ENCODE measurements at places on chromosomes 13 and 19.

GRCh38 chr19:7619671-7620441 is 9.5 kb downstream of the XAB2 start:
- no peak for DNase-seq

DNA sequence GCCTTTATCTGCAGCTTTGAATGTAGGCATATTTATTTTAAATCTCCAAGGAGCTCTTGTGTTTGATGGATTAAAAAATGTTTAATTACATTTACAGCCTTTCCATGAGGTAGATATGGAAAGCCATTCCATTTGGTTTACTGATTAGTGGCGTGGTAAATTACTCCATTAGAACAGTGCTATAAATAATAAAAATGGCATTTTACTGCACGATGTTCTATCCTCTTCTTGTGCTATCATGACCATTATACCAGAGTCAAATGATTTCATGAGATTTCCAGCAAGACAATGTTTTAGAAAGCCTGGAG is 250.9 kb upstream of the HTR2A start:
- no peak for DNase-seq

GRCh38 chr19:53545271-53546065 is 7.5 kb downstream of the ZNF331 start:
- DNase-seq, result no peak

GRCh38 chr13:70623239-70623638 is 515.0 kb upstream of the KLHL1 start:
- no peak for DNase-seq

GRCh38 chr13:92677571-92677970 is 549.0 kb upstream of the GPC6 start:
- no peak for DNase-seq

DNA sequence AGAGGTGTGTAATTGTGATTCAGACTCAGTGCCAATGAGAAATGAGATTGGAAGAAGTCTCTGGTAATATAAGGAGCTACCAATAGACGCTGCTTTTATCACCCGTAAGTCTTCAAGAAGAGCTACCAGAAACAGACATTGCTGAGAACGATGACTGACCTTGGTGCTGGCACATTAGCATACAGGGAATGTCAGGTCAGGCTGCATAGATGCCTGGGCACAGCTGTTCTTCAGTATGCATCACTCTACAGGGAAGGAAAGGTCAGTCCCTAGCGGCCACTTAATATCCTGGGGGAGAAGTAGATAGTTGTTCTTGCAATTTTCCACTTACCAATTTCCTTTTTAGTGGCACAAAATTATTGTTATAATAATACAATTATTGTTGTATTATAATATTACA is 380.4 kb downstream of the PCDH9 start:
- DNase-seq, result no peak

- DNase-seq, result no peak
Measured at GRCh38 chr13:73970421-73971055, 163.7 kb downstream of the KLF12 start.

GRCh38 chr13:49935171-49936074 is 717 bp downstream of the SPRYD7 start:
- DNase-seq, result peak; percentile 59

GRCh38 chr13:33931397-33932311 is 113.7 kb downstream of the RFC3 start:
- DNase-seq, result no peak

GRCh38 chr13:90591260-90591926 is 756.1 kb upstream of the MIR17HG start:
- no peak for DNase-seq

DNA sequence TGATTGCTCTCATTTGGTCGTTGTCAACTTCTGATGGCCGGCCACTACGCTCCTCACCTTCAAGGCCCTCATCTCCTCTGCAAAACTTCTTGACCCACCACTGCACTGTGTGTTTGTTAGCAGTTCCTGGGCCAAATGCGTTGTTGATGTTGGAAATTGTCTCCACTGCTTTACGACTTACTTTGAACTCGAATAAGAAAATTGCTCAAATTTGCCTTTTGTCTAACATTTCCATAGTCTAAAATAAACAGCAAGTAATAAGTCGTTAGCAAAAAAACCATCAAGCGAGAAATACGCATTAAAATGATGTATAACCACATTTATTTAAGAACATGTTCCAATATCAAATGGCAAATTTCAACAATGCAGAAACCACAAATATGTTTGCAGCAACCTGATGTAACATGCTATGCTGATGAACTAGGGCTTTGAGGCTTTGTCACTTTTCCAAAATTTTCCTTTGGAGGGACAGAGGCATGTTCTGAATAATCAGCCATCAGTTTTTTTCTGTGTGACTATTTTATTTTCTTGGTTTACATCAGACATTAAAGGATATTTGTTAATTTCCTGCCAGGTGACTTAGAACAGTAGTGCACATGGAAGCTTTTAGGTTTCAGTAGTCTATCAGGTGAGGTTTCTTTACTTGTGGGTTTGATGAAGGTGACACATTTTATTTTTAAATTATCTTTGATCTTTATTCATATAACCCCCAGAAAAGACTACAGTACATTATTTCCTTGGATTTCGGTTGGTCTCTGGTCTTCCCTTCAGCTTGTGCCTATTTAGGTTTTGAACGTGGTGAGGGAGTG is 74.7 kb upstream of the TEX29 start:
- DNase-seq, result no peak

DNA sequence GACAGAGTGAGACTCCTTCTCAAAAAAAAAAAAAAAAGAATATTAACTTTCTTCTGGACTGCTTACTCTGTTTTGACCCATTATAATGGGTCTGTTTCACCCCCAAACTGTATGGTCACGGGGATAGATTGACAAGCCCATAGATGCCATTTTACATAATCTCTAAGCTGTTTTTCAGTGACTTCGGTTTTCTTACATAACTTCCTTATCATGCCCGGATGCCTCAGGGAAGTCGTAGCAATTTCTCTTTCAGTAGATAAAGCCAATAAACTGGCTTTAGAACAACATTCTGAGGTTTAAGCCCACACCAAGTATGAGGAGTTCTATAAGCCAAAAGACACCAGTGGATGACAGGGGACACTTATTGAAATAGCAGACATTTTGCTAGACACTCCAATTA is 5.9 kb upstream of the ZNF254 start:
- DNase-seq, result no peak

DNA sequence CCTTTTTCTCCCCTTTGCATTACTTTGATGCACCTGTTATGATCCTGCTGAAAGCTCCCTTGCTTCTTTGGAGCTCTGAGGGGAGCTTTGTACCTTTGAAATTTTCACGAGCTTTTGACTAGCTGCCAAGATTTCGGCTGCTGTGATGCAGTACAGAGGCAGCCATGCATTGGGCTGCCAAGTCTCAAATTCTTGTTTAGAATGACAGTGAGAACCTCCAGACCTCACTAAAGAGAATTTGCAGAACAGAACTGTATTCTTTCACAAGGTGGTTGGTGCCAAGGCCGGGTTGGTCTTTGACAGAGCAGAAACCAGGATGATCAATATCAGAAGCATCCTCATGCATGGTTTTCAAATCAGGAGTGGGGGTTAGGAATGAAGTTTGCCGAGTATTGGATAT is 414.8 kb downstream of the GPC5 start:
- DNase-seq, result no peak

- no peak for DNase-seq
Measured at GRCh38 chr19:51142119-51142518, at the start of gene SIGLEC7. Gene SIGLEC7, plus strand, starts transcription at chr19:51142301. Its CDS starts 69 bp downstream, at chr19:51142370.

GRCh38 chr13:49711218-49711863 is 20.1 kb upstream of the EBPL start:
- DNase-seq, result no peak

GRCh38 chr19:46970815-46971214 is 48.8 kb upstream of the NPAS1 start:
- DNase-seq, result no peak

DNA sequence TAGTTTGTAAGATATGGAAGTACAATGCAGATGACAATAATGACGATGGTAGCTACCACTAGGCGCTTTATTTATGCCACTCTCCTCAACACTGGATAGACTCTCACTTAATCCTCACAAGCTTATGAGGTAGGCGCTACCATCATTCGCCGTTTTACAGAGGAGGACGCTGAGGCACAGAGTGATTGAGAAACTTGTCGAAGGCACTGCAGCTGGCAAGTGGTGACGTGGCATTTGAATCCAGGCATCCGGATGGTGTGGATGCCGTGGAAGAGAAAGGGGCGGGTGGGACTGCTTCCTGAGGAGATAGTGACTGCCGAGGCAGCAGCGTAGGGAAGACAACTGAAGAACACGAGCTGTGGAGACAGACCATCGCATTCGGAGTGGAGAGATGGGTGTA is 1.3 kb upstream of the RPS9 start:
- no peak for DNase-seq

GRCh38 chr19:40341601-40342482 is 6.4 kb downstream of the C19orf47 start:
- no peak for DNase-seq

DNA sequence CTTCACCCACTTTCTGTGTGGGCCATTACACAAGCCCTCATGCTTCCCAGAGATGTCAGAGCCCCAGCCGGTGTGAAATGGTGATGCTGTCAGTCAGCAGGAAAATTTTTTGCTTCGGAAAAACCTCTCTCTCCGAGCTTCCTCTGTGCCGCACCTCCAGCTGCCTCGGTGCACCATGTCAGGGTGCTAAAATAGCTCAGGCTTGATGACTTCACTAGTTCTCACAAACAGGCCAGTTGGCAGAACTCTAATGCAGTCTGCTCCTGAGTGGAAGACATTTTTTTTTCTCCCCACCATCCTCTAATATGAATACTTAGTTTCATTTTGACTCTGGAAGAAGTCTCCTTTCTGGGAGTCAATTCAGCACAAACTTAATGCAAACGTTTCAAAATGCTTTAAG is 71.3 kb downstream of the KLF12 start:
- peak; percentile 33 for DNase-seq

DNA sequence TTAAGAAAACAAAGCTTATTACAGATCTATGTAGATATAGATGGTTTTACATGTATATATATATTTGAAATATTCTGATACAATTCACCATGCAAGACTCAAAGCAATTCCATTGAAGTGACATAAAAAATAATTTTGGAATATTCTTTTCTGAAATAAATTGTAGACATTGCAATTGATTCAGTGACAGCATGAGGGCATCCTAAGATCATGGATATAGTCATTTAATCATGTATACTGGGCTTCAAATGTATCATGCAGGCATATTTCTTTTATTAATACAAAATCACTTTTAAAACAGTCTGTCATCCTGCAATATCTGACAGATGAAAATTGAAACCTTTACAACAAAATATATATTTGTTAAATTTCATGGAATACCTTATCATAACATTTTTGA is 286.7 kb upstream of the SLITRK6 start:
- DNase-seq, result no peak

DNA sequence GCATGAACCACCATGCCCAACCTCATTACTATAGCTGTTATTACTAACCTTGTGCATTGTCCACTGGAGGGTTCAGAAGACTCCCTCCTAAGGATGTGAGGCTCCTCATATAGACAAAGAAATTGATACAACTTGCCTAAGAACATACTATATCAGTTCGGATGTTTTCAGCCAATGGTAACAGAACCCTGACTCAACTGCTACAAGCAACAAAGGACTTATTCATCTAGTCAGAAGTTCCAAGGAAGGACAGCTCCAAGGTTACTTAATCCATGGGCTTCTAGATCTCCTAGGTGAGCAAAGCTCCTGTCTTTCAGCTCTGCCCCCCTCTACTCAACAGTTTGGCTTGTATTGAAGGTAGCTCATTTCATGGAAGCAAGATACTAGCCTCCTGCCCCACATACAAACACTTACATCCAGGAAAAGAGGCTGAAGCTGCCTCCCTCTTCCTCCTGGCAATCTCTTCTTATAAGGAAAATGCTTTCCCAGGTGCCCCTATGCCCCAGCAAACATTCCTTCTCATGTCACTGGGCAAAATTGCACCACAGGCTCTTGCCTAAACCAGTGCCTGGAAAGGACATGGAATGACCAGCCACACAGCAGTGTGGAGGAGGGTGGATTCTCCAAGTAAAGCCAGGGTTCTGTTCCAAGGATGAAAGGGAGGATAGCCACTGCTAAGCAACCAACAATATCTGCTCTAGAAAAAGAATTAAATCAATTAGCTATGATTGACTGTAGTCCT is 497.8 kb downstream of the FOXO1 start:
- no peak for DNase-seq

DNA sequence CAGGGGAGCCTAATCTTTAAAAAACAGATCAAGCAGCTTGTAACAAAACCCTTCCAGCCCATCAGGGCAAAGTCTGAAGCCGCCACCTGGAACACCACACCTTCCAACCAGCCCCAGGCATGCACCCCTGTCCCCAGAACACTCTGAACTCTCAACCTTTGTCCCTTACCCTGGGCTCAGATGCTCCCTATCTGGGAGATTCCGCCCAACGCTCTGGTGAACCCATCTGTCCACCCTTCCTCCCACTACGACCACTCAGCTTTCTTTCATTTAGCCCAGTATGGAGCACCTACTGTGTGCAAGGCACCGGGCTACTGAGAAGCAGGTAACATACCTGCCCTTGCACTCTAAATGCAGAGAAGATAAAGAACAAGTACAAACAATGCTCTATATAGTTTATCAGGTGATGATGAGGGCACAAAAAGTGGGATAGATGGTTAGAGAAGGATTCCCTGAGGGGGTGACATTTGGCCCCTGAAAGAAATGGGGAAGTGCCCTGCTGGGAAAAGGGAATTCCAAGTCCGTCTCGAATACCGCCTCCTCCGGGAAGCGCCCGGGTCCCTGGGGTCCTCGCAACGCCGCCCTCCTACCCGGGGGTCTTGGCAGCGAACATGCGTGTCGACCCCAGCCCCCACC is 629 bp downstream of the PEPD start:
- no peak for DNase-seq

- DNase-seq, result no peak
Measured at GRCh38 chr13:112325920-112326645, 50.1 kb upstream of the SPACA7 start.

DNA sequence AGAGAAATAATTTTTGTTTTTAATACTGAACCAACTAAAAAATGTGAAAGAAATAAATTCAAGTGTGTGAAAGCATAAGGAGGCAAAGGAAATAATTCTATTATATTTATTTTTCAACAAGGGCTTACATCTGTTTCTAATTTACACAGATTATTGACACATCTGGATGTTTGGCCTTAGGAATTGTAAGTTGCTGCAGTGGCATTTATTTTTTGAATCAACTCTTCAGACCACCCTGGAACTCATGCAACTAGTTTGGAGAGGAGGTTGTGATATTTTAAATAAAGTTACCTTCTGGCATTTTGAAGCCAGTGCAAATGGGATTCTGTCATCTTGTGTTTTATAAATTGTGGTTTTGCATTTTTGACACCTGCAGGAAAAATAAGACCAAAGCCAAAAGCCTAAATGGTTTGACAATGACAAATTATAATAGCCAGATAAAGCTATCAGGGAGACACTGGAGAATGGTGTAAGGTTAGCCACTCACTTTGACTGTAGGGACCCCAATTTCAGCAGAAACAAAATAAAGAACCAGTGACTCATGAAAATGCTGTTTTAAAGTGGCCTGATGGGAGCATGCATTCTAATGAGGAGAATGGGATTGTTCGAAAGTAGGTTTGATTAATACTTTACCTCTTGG is 192.9 kb downstream of the KLF5 start:
- DNase-seq, result no peak

All from stimulated activated CD8-positive, alpha-beta memory T cell treated with anti-CD3 and anti-CD28 coated beads, Interleukin-4, amount 100 ng/mL, for 48 hours (primary cell).